ENCODE measurements at places on chromosomes 16 and 17. TPM values are rescaled to one million over a fixed set of nuclear protein-coding genes. Genes with fewer than 3 reads are reported as not detected.
A peak's percentile ranks its signal among the peaks of the same experiment; 100 is the strongest.

- no peak for DNase-seq
Measured at GRCh38 chr17:40338058-40338457, 26.5 kb downstream of the GJD3 start.

Gene PIRT
- not detected for total RNA-seq

DNA sequence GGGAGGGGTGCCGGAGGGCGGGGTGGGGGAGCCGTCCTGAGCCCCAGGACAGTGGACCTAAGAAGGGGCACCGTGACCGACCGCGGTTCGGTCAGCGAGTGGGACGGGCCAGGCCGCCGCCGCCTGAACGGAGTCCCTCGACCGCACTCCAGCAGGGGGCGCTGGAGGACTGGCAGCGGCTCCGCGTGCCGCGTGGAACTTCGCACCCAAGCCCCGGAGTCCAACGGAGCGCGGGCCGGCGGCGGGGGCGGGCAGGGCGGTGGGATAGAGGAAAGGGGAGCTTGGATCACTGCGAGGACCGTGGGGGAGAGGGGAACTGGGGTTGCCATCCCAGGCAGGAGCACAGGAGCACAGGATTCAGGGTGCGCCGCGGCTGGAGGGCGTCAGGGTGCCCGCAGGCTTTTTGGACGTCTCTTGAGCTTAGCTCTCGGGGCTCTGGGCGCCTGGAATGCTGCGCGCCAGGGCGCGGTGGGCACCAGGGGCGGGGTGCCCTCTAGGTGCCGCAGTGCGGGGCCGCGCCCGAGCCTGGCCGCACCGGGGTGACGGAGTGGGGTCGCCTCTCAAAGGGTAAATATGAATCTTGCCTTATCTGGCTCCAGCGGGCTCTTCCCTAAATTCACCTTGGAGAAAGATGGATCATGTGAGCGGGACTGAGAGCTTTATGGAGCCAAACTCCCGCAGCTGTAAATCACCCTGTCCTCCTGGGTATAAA, 379 bp upstream of the OTOP2 start:
- peak; percentile 64 for DNase-seq

DNA sequence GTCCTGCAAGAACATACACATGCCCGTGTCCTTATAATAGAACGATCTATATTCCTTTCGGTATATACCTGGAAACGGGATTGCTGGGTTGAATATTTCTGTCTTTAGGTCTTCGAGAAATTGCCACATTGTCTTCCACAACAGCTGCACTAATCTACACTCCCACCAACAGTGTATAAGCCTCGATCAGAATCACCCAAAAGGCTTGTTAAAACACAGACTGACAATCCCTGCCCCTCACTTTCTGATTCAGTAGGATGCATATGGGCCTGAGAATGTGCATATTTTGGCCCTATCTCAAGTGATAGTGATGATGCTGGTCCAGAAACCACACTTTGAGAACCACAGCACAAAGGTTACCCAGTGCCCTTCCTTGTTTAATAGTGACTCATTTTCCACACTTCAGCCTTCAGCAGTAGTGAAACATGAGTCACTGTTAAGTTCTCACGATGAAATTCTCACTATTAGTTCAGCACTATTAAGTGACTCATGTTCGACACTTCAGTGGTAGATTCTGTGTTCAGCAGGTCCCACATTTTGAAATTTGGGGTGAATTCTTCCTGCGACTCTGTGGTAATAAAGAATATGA, 215.6 kb downstream of the GRIN2A start:
- no peak for DNase-seq

Gene TRIM72
- total RNA-seq: 0.09 TPM

Gene PRDM7
- total RNA-seq: not detected

Gene PCGF2
- total RNA-seq: 6.9 TPM

Gene KRTAP2-1
- not detected for total RNA-seq

DNA sequence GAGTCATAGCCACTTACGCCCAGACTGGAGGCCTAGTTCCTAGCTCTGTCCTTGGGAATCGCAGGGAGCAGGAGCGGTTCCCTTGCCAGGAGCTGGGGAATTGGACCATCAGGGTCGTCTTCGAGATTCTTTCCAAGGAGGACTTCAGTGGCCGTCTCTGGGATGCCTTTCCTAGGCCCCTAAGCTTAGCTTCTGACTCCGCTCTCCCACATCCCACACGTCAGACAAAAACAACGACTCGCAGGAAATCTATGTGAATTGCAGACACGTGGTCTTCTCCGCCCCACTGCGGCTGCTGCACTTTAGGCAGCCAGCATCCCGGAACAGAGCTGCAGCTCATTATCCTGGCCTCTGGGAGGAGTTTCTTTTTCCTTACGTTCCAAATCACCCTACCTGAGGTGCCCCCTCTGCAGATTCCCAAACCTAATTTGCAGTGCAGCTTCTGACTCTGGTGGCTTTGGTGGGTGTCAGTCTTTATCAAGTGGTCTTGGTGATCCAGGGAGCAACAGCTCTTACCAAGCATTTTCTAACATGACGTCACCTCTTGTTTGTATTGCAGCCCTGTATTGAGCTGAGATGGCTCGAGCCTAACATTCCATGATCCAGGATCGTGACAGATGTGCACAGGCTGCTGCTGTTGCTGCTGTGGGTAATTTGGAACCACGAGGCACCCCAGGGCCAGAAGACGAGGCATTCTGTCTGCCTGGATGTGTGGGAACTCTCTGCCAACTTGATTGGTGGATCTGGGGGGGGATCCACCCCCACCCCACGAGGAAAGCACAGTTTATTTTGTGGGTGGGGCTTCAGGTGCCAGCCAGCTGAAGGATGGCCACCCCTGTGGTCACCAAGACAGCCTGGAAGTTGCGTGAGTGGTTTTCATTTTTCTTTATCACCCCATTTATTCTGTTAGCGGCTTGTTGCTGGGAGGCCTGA, 1.1 kb downstream of the KATNB1 start:
- peak; percentile 33 for DNase-seq

Gene ZMYND15
- total RNA-seq: 0.29 TPM

Measured in activated naive CD4-positive, alpha-beta T cell treated with anti-CD3 and anti-CD28 coated beads, Interleukin-2, amount 50 U/mL, for 72 hours (primary cell).